ENCODE measurements at places on chromosomes 4 and X.
A peak's percentile ranks its signal among the peaks of the same experiment; 100 is the strongest.

- H3K36me3 ChIP-seq: no peaks in the 10 kb centered on the region
- no peak overlapping the region for H3K4me3 ChIP-seq
- DNase-seq: no peak
- H3K27ac ChIP-seq: no peak overlapping the region
- peaks cover 31% of the 10 kb centered on the region for H3K4me1 ChIP-seq
- H3K27me3 ChIP-seq: no peaks in the 10 kb centered on the region
These were observed 46.7 kb upstream of the IL2 start for GRCh38 chr4:122503214-122503613.

DNA sequence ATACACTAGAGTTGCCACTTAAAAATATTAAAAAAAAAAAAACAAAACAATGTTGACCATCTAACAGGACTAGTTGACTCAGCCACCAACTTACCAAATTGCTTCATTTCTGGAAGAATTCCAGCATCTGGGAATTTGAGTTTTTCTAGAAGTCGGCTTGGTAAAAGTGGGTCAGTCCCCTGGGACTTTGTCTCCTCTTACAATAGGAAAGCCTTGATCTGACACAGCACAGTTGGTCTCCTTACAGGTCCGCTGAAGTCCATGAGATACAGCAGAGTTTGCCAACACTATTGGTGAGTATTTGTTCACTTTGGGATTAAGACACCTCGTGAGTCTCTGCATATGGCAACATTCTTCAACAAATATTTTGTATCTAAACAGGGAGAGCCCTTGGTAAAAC is 18.2 kb upstream of the DDIT4L start:
- no peak for DNase-seq
- H3K27ac ChIP-seq: no peak overlapping the region
- H3K27me3 ChIP-seq: no peaks in the 10 kb centered on the region
- no peak overlapping the region for H3K4me3 ChIP-seq
- H3K36me3 ChIP-seq: no peaks in the 10 kb centered on the region

GRCh38 chrX:23228950-23229448 is 105.7 kb upstream of the PTCHD1 start:
- no peaks in the 10 kb centered on the region for H3K36me3 ChIP-seq
- no peaks in the 10 kb centered on the region for H3K4me1 ChIP-seq
- H3K4me3 ChIP-seq: no peak overlapping the region
- no peak for DNase-seq

DNA sequence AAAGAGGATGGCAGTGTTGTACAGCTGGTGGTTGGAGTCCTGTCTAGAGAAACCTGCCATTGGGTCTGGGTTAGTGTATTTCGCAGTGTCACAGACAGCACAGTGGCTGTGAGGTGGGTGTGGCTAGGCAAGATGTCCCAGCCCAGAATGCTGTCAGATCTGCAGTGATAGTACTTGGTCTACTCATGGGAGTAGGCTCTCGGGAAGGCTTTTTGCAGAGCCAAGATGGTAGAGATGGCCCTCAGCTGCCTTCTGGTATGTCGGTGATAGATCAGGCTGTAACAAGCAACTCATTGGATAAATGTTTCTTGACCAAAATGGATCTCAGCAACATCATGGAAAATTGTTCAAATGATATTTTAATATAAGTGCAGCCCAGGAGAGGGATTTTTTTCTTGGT is 84.3 kb upstream of the WDR1 start:
- H3K4me1 ChIP-seq: no peaks in the 10 kb centered on the region
- no peaks in the 10 kb centered on the region for H3K27me3 ChIP-seq
- H3K27ac ChIP-seq: no peak overlapping the region
- H3K36me3 ChIP-seq: no peaks in the 10 kb centered on the region
- no peak overlapping the region for H3K4me3 ChIP-seq

- no peaks in the 10 kb centered on the region for H3K36me3 ChIP-seq
- no peak overlapping the region for H3K4me3 ChIP-seq
- DNase-seq: no peak
These were observed 369.4 kb upstream of the CNKSR2 start for GRCh38 chrX:21004835-21005234.

GRCh38 chr4:129901205-129901604 is 805.3 kb downstream of the C4orf33 start:
- no peaks in the 10 kb centered on the region for H3K4me1 ChIP-seq
- no peaks in the 10 kb centered on the region for H3K27me3 ChIP-seq
- DNase-seq: no peak
- no peak overlapping the region for H3K4me3 ChIP-seq
- H3K27ac ChIP-seq: no peak overlapping the region

DNA sequence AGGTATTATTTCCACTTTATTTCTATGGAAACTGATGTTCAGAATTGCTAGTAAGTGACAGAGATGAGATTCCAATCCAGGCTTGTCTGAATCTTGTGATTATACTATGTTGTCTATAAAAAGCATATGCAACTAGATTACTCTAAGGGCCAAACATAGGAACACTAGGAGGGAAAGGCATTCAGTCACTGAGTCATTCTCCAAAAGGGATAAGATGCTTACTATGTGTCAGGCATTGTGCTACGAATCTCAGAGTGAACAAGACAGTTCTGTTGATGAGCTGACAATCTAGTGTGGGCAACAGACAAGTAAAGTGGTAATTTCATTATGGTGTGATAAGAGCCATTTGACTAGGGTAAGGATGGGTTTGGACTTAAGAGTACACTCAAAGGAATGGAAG is 77.2 kb downstream of the RASL11B start:
- DNase-seq: no peak
- H3K4me3 ChIP-seq: no peak overlapping the region
- no peaks in the 10 kb centered on the region for H3K27me3 ChIP-seq
- H3K36me3 ChIP-seq: no peaks in the 10 kb centered on the region
- H3K27ac ChIP-seq: no peak overlapping the region

DNA sequence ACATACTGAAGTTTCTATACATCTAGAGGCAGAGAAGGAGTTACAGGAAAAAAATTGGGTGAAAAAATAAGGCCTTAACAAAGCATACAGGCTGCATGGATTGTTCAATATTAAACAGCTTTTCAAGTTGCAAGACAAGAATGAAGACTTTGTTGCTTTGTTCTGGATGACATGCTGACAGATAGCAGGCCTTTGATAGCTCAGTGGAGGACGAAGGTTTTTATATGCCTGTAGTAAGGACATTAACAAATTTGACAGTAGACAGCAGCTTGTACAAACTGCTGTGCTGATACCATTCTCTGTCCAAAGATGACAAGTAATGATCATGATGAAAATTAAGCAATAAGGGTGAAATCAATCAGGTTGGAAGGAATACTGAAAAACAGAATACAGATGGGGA is 309.9 kb downstream of the NKX6-1 start:
- no peaks in the 10 kb centered on the region for H3K36me3 ChIP-seq
- H3K4me1 ChIP-seq: no peaks in the 10 kb centered on the region
- no peak overlapping the region for H3K27ac ChIP-seq
- no peaks in the 10 kb centered on the region for H3K27me3 ChIP-seq

DNA sequence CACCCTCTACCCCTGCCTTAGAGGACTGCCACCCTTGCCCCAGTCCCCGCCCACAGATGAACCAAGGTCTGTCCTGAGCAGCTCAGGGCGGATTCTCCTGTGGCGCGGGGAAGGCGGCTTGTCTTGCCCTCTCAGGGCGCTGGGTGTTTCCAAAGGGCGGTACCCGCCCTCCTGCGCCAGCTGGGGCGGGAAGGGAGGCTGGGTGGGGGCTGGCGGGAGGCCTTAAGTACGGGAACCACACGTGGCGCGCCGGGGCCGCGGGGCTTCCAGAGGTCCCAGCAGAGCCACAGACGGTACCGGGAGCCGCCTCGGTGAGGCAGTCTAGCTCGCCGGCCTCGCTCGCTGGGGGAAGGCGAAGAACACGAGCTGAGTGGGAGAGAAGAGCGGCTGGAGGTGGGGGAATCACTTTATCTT is 361.1 kb downstream of the MID1IP1 start:
- H3K27ac ChIP-seq: no peak overlapping the region
- H3K36me3 ChIP-seq: no peaks in the 10 kb centered on the region
- DNase-seq: no peak
- H3K27me3 ChIP-seq: no peaks in the 10 kb centered on the region

DNA sequence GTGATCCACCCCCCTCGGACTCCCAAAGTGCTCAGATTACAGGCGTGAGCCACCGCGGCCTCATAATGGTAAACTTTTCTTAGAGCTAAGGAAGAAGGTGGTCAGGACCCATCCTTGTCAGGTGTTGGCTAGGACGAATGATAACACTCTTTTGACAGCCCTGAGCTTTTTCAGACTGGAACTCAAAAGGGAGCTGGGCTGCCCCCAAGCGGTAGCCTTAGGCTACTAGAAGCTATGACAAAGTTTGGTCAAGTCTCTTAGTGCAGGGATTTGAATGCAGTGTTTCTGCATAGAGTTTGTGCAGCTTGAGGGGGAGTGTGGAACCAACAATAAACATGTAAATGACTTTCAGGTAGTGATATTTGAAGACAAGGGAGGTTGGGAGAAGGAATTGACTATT is 11.8 kb upstream of the HSD17B10 start:
- H3K27me3 ChIP-seq: no peaks in the 10 kb centered on the region
- H3K4me1 ChIP-seq: peaks cover 5% of the 10 kb centered on the region
- H3K27ac ChIP-seq: no peak overlapping the region
- H3K4me3 ChIP-seq: no peak overlapping the region

DNA sequence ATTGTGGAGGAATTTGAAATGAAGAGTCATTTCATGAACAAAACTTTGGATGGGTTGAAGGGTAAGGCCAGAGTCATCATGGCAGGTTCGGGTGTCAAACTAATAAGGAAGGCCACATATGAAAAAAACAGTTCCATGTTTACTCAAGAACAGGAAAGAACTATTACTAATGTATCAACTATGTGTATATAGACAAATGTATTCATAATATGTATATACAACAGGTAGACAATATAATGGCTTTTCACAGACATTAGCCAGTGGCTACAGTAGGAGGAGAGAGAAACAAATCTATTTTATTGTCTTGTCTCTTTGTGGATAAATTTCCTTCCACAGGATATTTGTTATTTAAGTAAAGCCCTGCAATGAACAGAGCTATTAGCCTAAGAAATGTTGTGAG is 101.1 kb downstream of the CBLL2 start:
- H3K27ac ChIP-seq: no peak overlapping the region
- DNase-seq: no peak
- H3K4me3 ChIP-seq: no peak overlapping the region
- no peaks in the 10 kb centered on the region for H3K4me1 ChIP-seq
- H3K36me3 ChIP-seq: no peaks in the 10 kb centered on the region

DNA sequence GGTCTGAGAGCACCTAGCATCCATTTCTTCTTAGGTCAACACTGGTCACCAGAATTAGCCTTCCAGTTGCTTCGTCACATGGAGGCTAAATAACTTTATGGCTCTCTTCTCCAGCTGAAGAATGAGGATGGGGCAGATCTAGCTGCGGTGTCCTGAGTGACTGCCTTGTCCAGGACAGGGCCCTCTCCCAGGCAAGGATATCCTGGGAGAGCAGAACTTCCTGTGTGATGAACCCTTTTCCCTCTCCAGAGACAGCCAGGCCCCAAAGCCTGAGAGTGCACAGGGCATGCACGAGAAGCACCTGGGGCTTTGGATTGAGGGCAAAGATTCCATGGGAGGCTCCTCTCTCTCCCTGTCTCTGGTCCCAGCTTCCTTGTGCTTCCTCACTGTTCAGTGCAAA is 108.2 kb upstream of the MAMLD1 start:
- H3K36me3 ChIP-seq: no peaks in the 10 kb centered on the region
- H3K27ac ChIP-seq: no peak overlapping the region
- H3K4me3 ChIP-seq: no peak overlapping the region
- no peaks in the 10 kb centered on the region for H3K27me3 ChIP-seq

- H3K36me3 ChIP-seq: no peaks in the 10 kb centered on the region
- DNase-seq: no peak
- no peak overlapping the region for H3K27ac ChIP-seq
- no peaks in the 10 kb centered on the region for H3K4me1 ChIP-seq
These were observed 35.3 kb upstream of the JADE3 start for GRCh38 chrX:46876901-46877300.

GRCh38 chrX:14673764-14674163 is 144.4 kb downstream of the GLRA2 start:
- H3K27me3 ChIP-seq: no peaks in the 10 kb centered on the region
- peak overlapping the region; percentile 35 for H3K4me3 ChIP-seq
- DNase-seq: peak; percentile 92
- H3K4me1 ChIP-seq: peaks cover 53% of the 10 kb centered on the region
- no peaks in the 10 kb centered on the region for H3K36me3 ChIP-seq
- peak overlapping the region; percentile 93 for H3K27ac ChIP-seq

DNA sequence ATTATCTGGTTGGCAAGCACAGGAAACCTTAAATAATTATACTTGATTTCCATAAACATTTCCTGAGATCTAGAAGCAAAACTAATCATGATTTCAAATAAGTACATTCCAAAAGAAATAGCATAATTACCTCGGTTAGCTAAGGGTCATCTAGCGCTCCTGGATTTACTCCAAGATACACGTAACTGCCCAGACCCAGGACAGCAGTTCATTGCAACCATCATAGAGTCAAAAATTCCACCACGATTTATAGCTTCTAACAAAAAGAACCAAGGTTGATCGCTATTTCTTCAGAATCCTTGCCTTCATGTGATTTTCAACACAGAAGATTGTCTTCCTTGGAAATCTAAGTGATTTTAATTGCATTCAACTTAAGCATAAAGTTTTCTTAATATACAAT is 1235.5 kb upstream of the TENM3 start:
- H3K27me3 ChIP-seq: no peaks in the 10 kb centered on the region
- H3K27ac ChIP-seq: no peak overlapping the region
- no peaks in the 10 kb centered on the region for H3K4me1 ChIP-seq
- H3K36me3 ChIP-seq: no peaks in the 10 kb centered on the region

- H3K27me3 ChIP-seq: no peaks in the 10 kb centered on the region
- DNase-seq: no peak
- no peaks in the 10 kb centered on the region for H3K36me3 ChIP-seq
- H3K4me1 ChIP-seq: no peaks in the 10 kb centered on the region
These were observed 82.2 kb downstream of the STOX2 start for GRCh38 chr4:183986971-183987946.

DNA sequence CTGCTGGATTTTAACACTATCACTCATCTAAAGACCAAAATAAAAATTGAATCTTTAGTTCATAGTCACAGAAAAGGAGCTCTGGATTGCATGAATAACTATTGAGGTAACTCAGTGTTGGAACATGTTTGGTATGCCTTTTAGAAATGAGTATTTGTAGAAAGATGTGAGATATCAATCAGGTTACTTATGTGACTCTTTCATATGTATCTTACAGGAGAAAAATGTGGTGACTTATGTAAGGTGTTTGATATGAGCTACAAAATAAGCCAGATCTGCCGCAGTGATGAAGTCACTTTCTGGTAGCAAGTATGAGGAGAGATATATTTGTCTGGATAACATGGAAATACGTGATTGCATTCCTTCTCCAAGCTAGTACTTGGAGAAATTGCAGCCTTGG is 1653.3 kb upstream of the PCDH7 start:
- H3K36me3 ChIP-seq: no peaks in the 10 kb centered on the region
- H3K27me3 ChIP-seq: no peaks in the 10 kb centered on the region
- no peaks in the 10 kb centered on the region for H3K4me1 ChIP-seq
- no peak for DNase-seq
- H3K27ac ChIP-seq: no peak overlapping the region

GRCh38 chr4:147463065-147463464 is 17.8 kb upstream of the EDNRA start:
- no peak overlapping the region for H3K4me3 ChIP-seq
- no peaks in the 10 kb centered on the region for H3K27me3 ChIP-seq
- H3K27ac ChIP-seq: no peak overlapping the region
- DNase-seq: no peak

Data from Karpas-422 (cell line).